NCI-H345 (cell line): ENCODE measurements at places on chromosomes 4 and X.

DNA sequence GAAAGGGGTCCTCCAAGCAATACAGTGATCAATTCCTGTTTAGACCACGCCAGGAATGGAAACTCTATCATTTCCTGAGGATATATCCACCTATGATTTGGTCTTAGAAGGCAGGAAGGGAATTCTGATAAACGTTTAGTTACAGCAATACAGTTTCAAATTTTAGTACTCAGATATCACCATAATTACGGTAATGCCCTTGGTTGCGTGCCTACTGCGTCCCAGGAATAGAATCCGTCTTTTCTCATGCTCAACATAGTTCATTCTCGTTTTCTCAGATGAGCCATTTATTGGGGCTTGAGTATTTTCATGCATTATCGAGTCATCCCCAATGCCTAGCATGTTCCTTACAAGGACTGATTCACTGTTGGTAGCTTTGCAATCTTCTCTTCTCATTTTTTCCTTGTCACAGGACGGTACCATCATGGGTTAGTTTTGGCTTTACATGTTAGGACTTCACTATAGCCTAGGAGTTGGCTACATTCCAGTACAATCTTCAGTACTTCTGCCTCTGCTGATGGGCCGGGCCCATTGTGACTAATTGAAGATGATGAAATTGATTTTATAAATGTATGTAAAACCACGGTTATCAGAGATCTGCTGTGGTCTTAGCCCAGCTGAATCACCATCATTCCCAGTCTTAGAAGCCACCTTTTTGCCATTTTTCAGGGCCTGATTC lies 4.4 kb upstream of the PRKX start:
- no peak for DNase-seq

DNA sequence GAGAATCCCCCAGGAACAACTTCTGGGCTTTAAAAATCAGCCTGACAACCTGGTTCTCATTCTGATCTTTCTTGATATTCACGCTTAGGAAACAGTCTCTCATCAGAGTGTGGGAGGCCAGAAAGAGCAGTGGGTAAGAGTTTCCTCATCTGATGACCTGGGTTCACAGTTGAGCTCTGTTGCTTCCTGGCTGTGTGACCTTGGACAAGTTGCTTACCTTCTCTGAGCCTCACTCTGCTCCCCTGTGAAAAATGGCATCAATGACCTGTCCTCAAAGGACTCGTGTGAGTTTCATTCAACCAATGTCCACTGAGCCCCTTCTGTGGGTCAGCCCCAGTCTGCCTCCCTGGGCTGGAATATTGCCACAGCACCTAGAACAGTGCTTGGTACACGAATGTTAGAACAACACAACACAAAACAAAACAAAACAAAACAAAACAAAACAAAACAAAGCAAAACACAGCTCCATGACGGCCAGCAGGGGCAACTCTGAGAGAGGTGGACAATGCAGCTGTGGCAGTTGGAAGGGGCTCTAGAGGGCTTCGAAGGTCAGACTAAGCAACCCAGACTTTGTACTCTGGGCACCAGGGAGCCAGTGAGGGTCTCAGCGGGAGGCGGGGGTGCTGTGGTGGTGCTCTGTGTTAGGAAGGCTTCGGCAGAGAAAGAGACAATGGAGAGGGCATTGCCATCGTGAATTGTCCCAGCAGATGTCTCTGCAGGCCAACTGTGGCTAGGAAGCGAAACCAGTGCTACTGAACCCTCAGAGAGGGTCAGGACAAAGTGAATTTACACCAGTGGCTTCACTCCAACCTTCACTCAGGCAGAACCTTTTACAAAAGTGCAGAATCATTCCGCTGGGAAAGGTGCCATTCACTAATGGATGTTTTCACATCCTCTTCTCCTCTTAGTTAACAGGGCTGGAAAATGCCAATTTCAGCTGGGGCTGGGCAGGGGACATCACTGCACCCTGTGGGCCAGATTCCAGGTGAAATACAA lies 14.3 kb upstream of the C4orf50 start:
- peak; percentile 85 for DNase-seq

- DNase-seq, result no peak
These were observed 17.6 kb downstream of the SASH3 start for GRCh38 chrX:129797251-129797906.

GRCh38 chr4:108793415-108793814 lies 30.6 kb upstream of the ETNPPL start:
- DNase-seq, result no peak

DNA sequence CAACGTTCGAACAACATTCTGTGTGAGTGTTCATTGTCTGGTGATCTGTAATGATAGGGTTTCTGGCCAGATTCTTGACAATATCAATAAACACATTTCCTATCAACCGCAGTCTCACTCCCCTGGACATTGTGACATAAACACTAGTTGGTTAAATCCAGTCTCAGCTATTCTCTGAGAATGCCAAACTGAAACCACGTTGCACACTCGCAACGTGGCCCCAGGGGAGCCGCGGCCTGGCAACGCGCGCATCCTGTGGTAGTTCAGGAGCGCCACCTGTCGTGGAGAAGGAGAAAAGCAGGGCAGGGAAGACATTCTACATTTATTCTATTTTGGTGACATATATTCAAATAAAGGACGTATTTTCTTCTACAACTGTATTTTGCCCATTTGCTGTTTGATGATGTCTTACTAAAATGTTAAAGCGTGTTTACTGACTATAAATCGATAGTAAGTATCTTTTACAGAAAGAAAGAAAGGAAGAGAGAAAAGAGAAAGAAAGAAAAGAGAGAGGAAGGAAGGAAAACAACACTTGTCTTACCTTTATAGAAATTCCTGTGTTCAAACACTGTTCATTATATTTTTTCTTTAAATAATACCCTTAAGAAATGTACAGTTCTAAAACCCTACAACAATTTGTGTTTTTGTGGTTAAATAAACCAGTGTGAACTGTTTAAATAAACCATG lies 738.3 kb upstream of the FRG1 start:
- DNase-seq, result peak; percentile 51

GRCh38 chr4:153684971-153685371 lies 891 bp downstream of the TLR2 start:
- DNase-seq, result no peak

- DNase-seq, result no peak
These were observed 26.0 kb upstream of the DCHS2 start for GRCh38 chr4:154517591-154517990.

DNA sequence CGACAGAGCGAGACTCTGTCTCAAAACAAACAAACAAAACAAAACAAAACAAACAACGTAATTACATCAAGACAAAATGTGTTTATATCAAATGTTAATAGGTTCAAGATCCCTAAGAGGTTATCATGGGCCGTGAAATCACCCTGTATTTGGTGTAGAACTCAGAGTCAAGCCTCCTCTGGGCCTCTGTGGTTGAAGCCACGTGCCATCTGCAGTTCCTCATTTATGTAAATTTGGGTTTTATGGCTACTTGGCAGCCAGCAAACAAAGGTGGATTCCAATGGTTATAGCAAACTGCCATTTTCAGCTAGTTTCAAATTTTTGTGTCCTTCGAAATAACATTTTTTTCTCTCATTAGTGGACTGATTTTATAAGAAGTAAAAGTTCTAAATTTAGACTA lies 16.4 kb downstream of the NSDHL start:
- DNase-seq, result no peak

DNA sequence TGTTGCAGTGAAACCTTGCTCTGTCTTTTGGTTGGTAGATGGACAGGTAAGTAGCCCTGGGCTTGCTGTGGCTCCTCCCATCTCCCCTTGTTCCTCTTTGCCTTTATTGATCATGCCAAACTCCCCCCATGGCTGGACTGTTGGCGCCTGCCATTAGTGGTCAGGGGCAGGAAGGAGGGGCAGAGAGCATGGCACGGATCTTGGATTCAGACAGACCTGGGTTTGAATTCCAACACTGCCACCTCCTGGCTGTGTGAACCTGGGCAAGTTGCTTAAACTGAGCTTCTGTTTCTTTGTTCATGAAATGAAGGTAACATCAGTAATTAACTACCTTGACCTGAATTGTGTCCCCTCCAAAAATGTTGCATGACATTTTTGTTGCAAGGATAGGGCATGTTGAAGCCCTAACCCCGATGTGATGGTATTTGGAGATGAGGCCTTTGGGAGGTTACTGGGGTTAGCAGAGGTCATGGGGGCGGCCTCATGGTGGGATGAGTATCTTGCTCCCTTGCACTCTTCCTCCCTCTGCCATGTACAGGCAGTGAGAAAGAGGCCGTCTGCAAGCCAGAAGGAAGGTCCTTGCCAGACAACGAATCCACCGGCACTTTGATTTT lies 6.0 kb downstream of the SLC2A9 start:
- DNase-seq, result peak; percentile 39

- DNase-seq, result no peak
These were observed 155.6 kb upstream of the CXCL13 start for GRCh38 chr4:77450006-77450405.

- DNase-seq, result no peak
These were observed 173.9 kb downstream of the SCFD2 start for GRCh38 chr4:53191997-53192396.

DNA sequence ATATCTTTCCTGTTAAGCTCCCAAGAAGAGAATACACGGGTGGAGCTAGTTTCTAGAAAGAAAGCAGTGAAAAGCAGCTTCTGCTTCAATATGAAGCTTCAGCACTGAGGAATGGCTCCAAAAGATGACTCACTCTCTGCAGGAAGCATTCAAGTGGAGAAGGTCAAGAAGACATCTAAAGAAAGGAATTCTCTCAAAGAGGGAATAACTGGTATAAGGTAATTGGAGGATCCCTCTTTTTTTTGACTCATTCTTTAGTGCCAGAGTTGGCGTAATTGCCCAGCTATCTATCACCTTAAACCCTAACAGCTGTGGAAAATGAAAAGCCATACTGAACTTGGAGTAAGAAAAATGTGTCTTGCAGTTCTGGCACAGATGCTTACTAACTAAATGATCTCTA lies 3.5 kb downstream of the EDA2R start:
- DNase-seq, result no peak

GRCh38 chr4:12791536-12791935 lies 692.6 kb downstream of the RAB28 start:
- DNase-seq, result peak; percentile 77

GRCh38 chrX:23980011-23980441 lies 47.0 kb downstream of the KLHL15 start:
- no peak for DNase-seq
